GF-D8 (cell line): ENCODE measurements at places on chromosomes 2 and 18.

DNA sequence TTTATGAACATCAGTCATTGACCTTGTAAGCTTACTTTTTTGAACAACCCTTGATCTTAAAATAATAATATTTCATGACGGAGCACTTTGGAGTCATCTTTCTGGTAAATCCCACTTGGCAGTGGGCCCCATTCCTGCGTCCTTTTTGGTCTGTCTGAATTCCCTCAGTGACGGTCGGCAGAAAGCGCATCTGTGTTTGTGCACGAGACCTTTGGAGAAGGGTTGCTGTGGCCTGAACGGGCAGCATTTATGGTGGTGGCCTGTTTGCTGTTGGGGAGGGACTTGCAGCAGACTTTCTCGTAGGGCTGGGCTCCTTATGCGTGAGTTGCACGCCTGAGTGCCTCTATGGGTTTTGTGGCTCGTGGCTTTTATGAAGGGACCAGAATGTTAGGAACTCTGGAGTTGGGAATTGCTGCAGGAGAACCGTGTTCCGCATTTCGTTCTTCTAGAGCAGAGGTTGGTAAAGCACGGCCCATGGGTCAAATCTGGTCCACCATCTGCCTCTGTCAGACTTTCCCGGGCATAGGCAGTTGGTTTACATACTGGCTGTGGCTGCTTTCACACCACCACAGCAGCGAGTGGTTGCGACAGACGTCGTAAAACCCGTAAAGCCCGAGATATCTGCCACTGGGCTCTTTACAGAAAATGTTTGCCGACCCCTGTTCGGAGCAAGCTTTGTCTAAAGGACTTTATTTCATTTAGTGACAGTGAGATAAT, 30.8 kb downstream of the LPIN1 start:
- peak; percentile 88 for DNase-seq

- DNase-seq: no peak
Measured at GRCh38 chr2:221330436-221330835, 241.7 kb downstream of the EPHA4 start.

GRCh38 chr18:56036741-56037140, 448.7 kb upstream of the TCF4 start:
- no peak for DNase-seq

- DNase-seq: peak; percentile 7
Measured at GRCh38 chr2:102753563-102754159, 8.2 kb upstream of the TMEM182 start.

- no peak for DNase-seq
Measured at GRCh38 chr2:114248648-114249047, 193.8 kb upstream of the DPP10 start.

DNA sequence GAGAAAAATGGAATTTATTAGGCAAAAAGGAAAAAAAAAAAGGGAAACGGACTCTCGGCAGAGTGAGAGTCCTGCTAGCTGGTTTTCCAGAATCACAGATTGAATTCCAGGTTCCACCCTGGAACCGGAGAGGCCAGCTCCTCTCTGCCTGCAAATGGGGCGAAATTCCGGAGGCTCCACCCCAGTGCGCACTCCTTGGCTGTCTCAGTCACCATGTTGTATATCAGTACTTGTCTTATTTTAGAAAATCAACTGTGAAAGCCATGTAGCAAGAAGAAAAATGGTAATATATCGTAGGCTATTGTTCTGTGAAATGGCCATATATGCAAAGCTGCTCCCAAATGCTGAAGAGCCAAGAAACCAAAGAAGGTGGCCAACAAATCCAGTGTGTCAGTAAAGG, 49.4 kb downstream of the CYBRD1 start:
- DNase-seq: no peak

DNA sequence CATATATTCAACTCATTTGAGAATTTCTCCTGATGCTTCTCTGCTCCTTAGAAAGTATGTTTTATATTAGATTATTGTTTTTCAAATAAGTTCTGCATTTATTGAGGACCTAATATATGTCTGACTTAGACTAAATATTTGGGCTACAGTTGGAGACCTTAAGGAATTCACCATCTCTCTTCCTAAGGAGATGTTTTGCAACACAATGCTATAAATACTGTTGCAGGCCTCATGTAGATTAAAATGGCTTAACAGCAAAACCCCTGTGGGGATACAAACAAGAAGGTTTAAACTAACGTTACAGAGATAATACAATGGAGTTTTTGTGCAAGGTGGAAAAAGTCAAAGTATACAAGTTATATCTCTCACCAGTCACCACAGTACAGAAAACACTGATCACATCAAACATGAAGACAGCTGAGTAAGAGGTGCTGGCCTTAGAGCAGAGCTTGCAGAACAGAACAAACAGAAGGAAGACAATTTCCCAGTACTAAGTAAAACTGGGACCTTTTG, 20.1 kb upstream of the BMPR2 start:
- no peak for DNase-seq

DNA sequence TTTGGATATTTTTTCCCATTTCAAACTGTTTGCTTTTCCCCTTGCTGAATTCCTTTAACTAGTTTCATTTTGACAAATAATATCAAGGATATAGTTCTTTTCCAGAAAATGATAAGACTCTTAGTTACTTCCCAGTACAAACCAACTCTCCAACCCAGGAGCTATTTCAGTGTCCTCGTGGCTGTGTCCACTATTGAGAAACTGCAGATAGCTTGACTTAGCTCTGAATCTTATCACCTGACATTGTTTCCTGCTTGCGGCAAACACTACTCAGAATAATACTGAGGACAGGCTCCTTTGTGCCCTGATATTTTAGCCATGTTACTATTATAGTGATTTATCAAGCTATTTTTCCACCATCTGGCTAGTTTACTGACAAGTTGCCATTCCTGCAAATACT, 74.6 kb downstream of the KLF7 start:
- DNase-seq: no peak

DNA sequence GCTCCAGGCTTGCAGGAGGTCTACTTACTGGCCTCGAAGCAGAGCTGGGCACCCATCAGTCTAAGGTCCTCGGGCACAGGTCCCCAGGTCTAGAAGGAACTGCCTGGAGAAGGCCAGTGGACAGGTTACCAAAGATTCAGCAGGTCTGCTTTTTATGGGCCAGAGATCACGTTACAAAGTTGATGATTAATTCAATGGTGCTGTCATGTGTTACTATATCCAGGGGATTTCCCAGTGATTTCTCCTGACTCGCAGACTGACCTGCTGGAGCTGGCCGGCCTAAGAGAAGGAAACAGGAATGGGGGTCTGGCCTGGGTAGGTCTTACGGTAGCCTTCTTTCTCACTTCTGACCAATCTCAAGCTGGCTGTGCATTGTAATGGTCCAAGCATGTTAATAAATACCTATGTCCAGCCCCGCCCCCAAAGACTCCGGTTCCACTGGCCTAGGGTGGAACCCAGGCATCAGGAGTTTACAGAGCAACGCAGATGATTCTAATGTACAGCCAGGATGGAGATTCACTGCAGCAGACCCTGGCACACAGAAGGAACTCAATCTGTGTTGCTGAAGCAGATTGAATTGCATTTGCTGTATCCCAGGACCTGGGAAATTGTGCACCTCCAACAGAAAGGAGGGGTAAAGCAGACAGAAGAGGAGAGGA, at the start of gene NEURL3:
Gene NEURL3 (minus strand): TSS at position 127 of the 659 bp plus-strand sequence. CDS start 71 bp downstream, at position 56.
- DNase-seq: no peak

GRCh38 chr2:190382851-190383250, 25.3 kb upstream of the MFSD6 start:
- DNase-seq: no peak

- no peak for DNase-seq
Measured at GRCh38 chr2:142867136-142867535, 10.3 kb upstream of the KYNU start.

DNA sequence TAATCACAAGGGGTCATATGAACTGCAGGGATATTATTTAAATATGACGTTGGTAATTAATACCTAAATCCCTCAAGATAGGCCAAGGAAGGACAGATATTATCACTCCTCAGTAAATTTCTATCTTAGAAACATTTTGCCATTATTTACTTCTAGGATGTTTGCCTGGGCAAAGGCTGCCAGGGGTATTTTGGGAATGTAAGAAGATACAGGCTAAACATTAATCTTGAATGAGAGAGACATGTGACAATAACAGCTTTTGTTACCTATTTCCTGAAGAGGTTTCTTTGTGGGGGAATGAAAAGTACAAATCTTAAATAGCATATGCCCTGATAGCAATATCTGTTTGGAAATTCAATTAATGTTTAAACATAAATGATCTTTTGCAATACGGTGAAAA, 756 bp upstream of the CCDC195 start:
- no peak for DNase-seq

- DNase-seq: no peak
Measured at GRCh38 chr2:5849562-5849961, 157.4 kb downstream of the SOX11 start.

DNA sequence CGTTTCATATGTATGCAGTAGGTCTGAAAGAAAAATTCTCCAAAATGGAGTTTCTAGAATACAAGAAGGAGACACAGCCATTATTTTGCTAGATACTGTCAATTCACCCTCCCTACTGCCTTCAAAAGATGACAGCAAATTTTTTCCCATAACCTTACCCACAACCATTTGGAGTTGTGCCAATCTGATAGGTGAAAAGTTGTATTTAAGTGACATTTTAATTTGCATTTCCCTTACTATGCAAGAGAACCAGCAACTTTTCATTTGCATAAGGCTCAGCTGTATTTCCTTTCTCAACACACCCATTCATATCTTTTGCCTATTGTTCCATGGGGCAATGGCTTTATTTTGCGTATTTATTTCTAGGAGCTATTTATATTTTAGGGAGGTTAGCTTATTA, 31.4 kb upstream of the IL18RAP start:
- no peak for DNase-seq

- DNase-seq: no peak
Measured at GRCh38 chr2:72952961-72953360, 35.6 kb downstream of the EMX1 start.

DNA sequence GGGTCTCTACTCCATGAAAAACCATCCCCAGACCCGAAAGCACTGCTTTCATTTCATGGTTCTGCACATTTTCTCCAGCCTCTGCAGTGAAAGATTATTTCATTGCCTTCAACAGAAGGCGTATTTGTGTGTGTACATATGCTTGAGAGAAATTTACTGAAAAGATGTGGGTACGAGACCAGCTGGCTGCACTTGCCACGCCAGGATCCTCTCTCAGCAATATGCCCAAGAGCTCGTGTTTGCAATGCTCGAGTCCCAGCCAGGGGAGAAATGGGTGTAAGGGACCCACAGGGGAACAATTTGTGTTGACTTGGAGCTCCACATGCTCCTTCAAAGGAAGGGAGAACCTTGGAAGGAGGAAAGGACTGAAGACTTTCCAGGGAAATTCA, 37.3 kb downstream of the TMEM177 start:
- DNase-seq: no peak
